Activated CD4-positive, alpha-beta T cell treated with anti-CD3 and anti-CD28 coated beads for 48 hours (primary cell): ENCODE measurements at places on chromosomes 11 and 22.

DNA sequence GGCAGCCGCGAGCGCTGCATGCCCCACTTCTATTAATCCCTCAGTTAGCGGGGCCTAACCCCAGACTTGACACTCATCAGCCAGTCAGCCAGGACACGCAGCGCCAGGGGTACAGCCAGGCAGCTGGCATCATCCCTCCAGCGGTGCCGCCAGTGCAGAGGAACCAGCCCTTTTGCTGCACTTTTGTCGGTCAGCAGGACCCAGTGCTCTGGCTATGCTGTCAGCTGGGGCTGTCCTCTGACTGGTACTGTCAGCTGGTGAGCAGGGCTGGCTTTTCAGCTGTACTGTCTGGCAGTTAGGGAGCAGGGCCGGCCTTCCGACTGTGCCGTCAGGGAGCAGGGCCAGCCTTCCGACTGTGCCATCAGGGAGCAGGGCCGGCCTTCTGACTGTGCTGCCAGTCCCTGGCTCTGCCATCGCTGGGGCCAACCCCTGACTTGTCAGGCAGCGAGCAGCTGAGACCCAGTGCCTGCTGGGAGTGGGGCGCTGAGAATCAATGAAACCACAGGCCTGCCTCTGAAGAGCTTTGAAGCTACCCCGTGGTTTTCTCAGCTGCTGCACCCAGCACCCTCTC is 115.4 kb downstream of the KIAA1671 start:
- peak; percentile 79 for DNase-seq

DNA sequence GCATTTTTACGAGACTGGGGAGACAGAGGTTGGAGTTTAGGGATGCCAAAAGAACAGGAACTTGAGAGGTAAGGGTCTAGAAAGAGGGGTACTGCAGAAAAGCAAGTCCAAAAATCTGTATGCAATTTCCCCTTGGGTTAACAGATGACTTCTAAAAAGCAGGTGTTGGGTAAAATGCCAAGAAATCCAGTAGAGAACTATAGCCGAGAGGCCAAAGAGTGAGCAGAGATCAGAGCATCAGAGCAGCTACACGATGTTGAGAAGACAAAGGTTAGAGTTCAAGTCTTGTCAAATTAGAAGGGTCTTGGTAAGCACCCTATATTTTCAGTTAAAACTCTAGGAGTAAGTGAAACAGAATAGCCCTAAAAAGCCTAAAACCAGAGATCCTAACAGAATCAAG is 145.2 kb downstream of the FCHSD2 start:
- no peak for DNase-seq

GRCh38 chr11:32121012-32121411 is 30.1 kb downstream of the RCN1 start:
- DNase-seq: no peak

GRCh38 chr22:36387709-36387958 is 133 bp downstream of the MYH9 start:
- DNase-seq: no peak

DNA sequence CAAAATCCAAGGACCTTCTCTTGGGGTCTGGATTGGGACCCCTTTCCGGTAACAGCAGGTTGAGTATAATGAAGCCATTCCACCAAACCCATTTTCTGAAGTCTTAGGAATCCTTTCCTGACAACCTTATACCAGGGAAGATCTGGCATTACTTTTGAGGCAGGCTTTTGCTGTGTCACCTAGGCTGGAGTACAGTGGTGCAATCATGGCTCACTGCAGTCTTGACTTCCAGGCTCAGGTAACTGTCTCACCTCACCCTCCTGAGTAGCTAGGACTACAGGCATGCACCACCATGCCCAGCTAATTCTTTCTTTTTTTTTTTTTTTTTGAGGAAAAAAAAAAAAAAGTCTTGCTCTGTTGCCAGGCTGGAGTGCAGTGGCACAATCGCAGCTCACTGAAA is 55.8 kb upstream of the TREH start:
- no peak for DNase-seq

DNA sequence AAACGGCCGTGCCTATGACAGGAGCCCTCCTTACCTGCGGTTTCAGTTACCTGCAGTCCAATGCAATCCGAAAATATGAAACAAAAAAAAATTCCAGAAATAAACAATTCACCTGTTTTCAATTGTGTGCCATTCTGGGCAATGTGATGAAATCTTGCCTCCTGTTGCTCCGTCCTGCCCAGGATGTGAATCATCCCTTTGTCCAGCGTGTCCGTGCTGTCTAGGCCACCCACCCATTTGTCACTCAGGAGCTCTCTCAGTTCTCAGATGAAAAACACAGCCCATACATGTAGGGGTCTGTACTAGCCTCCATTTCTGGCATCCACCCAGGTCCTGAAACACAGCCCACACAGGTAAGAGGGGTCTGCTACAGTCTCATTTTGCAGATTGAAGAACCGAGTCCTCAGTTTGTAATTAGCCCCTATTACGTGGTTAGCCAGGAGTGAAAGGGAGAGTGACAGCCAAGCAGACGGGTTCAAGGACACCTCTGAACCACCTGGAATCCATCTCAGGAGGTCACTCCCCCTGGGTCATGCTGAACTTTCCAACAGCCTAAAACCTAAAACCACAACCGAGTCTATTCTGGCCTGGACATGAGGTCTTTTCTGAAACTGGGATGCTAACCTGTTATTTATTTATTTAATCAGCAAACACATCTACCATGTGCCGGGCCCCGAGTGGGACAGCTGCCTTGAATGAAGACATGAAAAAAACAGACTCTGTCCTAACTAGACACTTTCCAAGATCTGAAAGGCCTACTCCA is 317.2 kb downstream of the SHANK2 start:
- no peak for DNase-seq
